NCI-H774 (cell line): ENCODE measurements at places on chromosomes 16 and 17.

GRCh38 chr17:28128779-28129178 is 86.3 kb downstream of the NLK start:
- DNase-seq: no peak

DNA sequence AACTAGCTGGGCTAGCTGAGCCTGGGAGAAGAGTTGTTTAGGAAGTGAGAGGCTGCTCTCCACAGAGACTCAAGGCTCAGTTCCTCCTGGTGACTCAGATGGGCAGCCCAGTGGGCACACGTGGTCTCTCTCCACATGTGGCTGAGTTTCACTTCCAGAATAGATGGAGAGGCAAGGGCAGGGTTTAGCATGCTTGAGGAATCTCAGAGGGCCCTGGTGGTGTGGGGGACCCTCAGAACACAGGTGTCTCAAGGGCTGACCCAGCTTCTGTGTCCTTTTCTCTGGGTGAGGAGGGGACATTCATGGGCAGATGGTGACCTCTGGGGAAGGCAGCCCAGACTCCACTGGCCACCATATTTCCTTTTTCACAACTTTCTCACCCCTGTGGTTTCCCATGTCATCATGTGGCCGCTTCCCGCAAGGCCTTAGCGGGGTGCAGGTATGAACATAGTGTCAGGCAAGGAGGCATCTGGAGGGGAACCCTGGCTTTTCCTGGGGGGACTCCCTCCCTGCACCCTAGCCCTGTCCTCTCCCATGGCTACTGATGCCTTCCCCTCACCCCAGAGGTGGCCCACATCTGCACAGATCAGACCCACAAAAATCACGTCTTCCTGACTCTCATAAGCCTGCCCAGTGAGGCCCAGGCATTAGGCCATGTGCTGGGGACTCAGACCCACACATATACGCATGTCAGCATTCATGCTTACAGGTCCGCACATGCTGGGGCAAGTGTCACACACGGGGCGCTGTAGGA is 3.3 kb downstream of the GRN start:
- DNase-seq: no peak

- DNase-seq: no peak
Observed at GRCh38 chr16:4613636-4614570, 785 bp downstream of the UBALD1 start.

- DNase-seq: no peak
Observed at GRCh38 chr16:66167564-66168291, 198.8 kb upstream of the CDH5 start.

DNA sequence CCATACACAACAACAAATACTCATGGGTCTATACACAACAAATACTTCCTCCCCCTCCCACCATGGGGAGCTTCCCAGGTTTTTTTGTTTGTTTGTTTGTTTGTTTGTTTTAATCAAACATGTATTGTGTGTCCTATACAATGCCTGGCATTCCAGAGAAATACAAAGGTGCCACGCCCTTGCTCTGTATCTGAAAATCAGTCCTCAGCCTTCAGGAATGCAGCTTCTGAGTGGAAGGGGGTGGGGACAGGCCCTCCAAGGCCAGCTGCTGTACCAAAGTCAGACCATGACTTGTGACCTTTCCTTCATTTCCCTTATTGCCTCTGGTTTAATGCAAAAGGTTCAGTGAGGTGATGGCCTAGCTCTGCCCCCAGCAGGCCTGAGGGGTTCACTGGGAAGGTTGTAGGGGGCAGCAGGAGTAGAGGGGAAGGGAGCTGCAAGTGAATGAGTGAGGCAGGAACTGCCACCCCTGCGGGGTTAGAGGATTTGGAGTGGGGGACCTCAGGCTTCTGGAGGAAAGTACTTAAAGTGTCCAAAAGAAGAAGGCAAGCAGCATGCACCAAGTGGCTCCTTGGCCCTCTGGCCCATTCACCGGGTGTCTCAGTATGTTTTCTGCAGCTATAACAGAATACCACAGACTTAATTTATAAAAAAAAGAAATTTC is 105.2 kb downstream of the CLEC16A start:
- DNase-seq: no peak

DNA sequence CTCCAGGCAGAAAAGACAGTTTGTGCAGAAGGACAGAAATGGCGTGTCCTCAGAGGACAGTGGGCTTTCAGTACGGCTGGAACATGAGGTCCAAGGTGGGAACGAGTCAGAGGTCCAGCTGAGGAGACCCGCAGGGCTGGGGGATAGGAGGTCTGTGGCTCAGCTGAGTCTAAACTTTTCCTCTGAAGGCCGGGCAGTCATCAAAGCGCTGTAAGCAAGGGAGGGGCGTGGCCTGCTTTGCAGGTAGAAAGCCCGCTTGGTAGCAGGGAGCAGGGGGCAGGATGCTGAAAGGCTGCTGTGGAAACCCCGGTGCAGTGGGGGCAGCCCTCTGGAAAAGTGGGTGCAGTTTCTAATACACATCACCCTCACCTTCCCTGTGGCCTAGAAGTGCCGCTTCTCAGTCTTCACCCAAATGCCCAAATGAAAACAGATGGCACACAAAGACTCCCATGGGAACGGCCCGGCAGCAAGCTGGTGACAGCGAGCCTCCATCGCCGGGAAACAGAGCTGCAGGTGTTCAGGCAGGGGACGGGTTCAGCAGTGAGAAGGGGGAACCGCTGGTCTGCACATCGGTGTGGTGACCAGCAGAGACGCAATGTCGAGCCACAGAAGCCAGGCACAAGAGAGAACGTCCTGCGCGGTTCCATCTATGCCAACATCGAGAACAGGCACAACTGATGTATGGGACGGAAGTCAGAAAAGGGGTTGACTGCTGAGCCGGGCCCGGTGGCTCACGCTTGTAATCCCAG is 12.2 kb upstream of the OSGIN1 start:
- DNase-seq: no peak

GRCh38 chr17:60149691-60150582 is at the start of gene CA4:
CA4 (plus strand) TSS chr17:60149973; CDS start chr17:60150035, 62 bp downstream.
- DNase-seq: no peak

GRCh38 chr17:28970879-28971278 is 19.6 kb upstream of the PHF12 start:
- no peak for DNase-seq

GRCh38 chr17:70945386-70945785 is 776.1 kb downstream of the KCNJ2 start:
- DNase-seq: no peak

GRCh38 chr16:19382084-19382801 is 35.4 kb upstream of the TMC5 start:
- no peak for DNase-seq

- DNase-seq: no peak
Observed at GRCh38 chr16:67535201-67535600, 6.6 kb downstream of the RIPOR1 start.

DNA sequence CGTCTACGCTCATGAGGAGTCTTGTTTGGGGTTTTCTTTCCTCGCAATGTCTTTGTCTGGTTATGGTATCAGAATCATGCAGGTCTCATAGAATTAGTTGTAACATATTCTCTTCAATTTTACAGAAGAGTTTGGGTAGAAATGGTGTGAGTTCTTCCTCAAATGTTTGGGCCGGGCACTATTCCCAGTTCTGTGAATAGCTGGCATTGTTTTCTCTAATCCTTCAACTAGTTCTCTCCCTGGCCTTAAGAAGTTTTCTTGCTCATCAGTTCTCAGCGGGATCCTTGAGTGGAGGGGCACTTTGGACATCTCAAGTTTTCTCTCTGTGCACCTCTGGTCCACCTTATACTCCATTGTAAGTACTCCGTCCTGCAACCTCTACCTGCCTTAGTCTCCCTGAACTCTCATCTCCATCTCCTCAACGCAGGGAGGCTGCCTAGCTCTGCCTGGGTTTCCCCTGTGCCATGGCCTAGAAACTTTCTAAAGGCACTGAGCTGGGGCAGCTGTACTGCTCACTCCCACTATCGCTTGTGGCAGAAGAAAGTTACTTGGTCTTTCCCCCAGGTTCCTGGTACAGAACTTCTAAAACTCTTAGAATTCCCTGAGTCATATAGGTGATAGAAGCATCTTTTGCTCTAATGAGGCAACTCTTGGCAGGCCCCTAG is 16.9 kb downstream of the NSMCE1 start:
- DNase-seq: no peak

DNA sequence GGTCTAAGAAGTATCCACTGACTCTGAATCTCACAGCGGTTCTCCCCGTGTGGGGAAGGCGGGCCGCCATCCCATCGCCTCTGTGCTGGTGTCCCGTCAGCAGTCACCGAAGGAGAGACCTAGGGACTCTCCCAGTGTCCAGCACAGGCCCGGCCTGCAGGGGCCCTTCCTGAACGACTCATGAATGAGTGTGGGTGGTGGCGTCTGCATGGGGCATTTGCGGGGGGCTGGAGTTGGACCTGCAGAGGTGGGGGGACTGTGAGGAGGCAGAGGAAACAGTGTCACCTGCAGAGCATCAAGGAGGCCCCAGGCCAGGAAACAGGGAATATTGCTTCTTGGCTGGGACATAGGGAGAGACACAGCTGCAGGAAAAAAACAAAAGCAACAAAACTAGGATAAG is 10.3 kb downstream of the KCNG4 start:
- no peak for DNase-seq

GRCh38 chr16:64791756-64792155 is 330.1 kb downstream of the CDH11 start:
- no peak for DNase-seq

DNA sequence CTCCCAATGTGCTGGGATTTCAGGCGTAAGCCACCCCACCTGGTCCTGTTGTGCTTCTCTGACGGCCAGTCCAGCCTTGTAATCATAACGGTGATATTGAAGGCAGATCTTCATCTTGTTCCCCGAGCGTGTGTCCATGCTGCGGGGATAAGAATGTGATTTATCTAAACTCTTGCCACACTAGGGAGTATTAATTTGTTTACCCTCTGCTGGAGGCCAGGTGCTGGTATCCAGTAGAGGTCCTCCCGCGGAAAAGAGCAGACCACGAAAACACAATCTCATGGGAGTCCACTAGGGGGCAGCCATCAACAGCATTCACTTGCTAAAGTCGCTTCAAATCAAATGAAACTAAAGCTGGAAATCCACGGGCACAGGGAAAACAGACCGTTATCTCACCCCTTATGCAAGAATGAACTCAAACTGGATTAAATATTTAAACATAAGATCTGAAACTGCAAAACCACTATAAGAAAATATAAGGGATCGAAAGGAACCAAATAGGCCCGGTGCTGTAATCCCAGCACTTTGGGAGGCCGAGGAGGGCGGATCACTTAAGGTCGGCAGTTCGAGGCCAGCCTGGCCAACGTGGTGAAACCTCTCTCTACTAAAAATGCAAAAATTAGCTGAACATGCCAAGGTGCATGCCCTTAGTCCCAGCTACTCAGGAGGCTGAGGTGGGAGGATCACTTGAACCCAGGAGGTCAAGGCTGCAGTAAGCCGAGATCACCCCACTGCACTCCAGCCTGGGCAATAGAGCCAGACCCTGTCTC is 22.3 kb upstream of the RBBP6 start:
- peak; percentile 81 for DNase-seq

- DNase-seq: peak; percentile 1
Observed at GRCh38 chr16:47916266-47916665, 239.5 kb downstream of the ABCC12 start.

GRCh38 chr16:73629011-73629410 is 581.1 kb upstream of the ZFHX3 start:
- no peak for DNase-seq

DNA sequence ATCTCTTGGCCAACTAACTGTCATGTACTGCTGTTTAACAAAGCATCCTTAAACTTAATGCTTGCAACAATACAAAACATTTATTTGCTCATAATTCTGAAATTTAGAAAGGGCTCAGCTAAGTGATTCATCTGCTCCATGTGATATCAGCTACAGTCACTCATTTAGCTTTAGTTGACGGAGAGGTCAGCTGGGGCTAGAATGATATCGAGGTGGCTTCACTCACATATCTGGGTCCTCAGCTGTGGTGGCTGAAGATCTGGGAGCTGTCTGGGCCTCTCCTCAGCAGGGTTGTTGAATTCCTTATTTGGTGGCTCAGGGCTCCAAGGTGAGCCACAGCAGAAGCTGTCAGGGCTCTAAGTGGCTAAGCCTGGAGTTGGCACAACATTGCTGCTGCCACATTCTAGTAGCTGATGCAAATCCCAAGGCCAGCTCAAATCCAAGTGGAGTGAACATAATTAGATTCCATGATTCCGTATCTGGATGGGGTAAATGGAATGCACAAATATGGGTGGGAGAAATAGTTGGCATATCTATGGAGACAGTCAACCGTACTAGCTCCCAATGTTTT is 62.8 kb downstream of the HS3ST3A1 start:
- no peak for DNase-seq

GRCh38 chr17:10557422-10557821 is 8.0 kb upstream of the MYH2 start:
- DNase-seq: no peak

DNA sequence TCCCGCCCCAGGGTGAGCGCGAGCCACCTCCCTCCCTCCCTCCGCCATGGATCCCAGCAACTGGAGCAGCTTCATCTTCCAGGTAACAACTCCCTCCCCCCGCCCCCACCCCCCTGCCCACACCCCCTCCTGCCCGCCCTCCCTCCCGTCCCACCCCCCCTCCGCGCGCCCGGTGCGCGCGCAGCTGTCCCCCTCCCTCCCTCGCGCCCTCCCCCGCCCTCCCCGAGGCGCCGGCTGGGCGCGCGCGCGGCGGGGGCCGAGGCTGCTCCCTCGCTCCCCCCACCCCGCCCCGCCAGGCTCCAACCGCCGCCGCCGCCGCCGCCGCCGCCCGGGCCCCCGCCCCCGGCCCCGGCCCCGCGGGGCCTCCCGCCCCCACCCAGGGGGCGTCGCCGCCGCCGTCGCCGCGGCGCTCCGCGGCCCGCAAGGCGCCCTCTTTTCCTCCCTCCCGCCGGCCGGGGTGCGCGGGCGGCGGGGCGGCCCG is at the start of gene MAZ:
TSS of gene MAZ (plus strand) at position 431 of the 481 bp plus-strand sequence. CDS start 173 bp downstream, outside the sequence.
- DNase-seq: peak; percentile 91

DNA sequence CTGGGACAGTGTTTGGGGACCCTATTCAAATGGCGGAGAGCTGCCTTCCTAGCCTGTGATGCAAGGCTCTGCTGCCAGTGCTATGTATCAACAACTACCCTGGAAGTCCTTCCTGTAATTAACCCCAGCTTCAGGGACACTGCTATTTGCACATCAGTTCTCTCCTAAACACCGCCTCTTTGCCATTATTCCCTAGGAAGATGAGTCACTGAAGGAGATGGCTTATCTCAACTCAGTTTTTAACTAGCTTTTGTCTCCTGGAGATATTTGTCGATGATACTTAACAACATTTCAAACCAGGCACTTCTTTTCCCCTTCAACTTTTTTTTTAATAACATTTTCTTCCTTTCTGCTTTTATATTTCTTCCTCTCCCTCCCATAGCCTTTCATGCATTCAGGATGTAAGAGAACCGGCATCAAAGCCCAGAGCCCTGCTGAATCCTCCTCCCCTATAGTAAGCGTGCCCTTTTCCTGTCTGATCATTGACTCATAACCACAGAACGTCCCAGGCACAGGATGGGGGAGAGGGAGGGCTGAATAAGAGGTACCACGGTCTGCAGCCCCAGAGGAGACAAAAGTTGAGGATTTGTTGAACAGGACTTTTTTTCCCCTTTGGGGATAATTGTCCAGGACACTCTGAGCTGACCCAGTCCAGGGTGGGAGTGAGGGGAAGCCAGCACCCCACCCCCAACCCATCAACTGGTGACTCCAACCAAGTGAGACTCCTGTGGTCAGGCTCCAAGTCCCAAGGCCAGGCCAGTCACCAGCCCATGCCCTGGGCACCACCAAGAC is 387.8 kb upstream of the SALL1 start:
- DNase-seq: peak; percentile 54
